ENCODE measurements at places on chromosomes 12 and 14.
A peak's percentile ranks its signal among the peaks of the same experiment; 100 is the strongest.

GRCh38 chr12:788288-788687 is 35.9 kb downstream of the WNK1 start:
- DNase-seq: no peak

DNA sequence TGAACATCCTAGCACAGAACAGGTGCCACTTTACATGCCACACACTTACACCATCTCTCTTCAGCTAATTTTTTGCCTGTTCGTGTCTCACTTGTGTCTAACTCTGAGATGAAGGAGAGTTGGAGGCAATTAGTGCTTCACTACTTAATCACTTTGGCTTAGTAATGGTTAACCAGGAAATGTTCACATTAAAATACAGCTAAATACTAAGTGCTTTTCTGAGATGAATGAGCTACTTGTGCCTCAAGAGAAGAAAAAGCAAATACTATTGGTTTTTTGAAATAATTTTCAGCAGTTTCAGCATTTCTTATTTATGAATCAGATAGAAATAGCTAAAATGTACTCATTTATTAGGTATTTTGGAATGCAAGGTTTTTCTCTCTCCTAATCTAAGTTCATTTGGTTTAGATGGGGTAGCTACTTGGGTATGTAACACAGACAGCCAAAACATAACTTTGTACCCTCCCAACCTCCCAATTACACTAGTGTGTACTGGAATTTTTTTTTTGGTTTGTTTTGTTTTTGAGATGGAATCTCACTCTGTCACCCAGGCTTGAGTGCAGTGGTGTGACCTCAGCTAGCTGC is 1474.1 kb upstream of the SEL1L start:
- no peak for DNase-seq

DNA sequence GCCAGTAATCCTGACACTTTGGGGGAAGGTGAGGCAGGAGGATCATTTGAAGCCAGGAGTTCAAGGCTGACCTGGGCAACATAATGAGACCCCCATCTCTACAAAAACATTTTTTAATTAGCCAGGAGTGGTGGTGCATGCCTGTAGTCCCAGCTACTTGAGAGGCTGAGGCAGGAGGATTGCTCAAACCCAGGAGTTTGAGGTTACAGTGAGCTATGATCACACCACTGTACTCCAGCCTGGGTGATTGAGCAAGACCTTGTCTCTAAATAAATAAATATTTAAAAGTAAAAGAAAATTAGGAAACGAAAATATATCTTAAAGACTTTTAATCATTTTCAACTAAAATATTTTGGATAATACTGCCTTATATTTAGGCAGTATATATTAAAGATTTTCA is 25.9 kb downstream of the CKB start:
- DNase-seq: no peak

GRCh38 chr14:31170411-31170810 is 37.2 kb downstream of the HECTD1 start:
- no peak for DNase-seq

- no peak for DNase-seq
Measured at GRCh38 chr14:34330846-34331245, 131.2 kb downstream of the SPTSSA start.

DNA sequence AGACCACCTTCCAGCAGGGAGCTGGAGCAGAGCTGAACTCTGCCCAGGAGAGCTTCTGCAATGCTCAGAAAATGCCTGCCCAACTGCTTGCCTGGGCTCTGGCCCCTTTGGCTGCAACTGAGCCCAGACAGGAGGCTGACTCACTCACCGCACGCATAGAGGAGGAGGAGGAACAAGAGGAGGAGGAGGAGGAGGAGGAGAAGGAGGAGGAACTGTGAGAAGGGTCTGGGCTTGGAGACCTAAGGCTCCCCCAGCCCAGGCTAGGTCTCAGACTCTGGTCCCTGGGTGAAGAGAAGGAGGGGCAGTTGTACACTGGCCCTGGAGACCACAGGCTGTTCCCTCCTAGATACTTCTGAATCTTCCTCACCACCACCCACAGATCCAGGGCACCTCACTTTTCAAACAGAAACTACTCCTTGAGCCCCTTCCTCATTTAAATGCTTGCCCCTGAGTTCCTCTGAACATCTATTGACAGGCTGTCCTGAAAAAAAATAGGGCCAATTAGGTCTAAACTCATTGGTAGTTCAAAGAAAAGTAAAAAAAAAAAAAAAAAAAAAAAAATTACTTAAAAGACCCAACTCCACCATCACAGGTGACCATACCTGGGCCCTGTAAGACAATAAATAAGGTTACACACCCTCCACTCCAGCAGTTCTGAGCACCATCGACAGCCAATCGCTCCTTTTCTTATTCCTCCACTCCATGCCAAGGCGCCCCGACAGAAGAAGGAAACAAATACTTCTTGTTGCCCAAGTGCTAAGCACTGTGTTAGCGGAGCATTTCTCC is 674 bp downstream of the VDR start:
- DNase-seq: peak; percentile 14

DNA sequence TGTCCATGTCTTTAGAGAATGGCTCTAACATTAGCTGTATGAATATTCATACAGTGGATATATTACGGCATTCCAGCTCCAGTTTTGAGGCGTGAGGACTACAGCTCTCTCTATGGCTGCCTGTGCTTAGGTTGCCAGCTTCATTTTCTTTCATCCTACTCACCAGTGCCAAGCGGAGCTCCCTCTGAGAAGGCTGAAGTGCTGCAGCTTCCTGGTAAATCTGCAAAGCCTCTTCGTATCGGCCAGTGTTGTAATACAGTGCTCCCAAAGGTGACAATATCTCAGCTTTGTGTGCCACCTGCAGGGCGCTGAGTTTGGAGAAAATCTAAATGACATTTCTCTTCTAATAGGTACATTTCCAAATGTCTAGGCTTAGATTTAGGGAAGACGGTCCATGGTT is 19.8 kb upstream of the OVCH1 start:
- no peak for DNase-seq

DNA sequence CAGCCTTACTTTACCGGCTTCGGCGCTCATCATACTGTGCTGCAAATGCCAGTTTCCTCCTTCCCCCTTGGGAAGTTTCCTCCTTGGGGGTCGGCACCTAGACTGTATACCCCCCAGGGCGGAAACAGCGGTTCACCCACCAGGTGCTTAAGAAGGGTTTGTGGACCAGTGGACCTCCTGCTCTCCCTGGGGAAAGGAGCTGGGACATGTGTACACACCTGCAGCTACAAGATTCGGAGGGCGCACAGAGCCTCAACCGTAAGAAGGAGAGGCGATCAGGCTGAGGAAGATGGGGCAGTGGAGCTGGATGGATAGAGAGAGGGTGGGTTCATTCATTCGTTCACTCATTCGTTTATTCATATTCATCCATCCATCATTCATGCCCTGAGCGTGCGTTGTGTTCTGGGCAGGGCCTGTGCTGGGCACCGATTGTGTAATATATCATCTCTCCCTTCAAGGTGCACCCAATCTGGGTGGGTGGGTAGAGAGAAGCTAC is 717 bp upstream of the ZNF839 start:
- no peak for DNase-seq

- no peak for DNase-seq
Measured at GRCh38 chr12:130746546-130746945, 30.4 kb upstream of the RIMBP2 start.

DNA sequence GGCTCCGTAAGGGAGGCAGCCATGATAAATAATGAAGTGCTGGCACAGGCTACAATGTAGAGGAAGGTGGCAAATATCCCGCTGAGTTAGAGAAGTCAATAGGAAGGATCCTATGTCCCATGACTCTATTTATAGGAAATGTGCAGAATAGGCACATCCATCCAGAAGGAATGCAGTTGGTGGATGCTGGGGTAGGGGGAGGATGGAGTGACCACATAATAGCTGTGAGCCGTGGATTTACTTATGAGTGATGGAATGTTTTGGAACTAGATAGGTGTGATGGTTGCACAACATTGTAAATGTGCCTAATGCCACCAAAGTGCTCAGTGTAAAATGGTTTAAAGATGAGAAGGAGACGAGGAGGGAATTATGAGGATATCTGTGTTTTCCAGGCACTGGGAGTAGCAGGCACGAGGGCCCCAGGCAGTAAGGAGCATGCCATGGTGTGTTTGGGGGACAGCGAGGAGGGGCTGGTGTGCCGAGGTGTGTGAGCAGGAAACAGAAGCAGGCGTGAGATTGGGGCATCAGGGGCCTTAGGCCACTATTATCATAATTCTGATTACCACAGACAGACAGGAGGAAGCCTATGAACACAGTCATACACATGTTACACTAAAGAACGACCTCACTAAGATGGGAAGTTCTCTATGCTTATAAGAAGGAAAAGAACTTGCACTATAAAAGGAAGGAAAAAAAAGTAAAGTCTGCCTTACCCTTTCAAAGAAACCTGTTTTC is 837.3 kb upstream of the TMEM132C start:
- no peak for DNase-seq

DNA sequence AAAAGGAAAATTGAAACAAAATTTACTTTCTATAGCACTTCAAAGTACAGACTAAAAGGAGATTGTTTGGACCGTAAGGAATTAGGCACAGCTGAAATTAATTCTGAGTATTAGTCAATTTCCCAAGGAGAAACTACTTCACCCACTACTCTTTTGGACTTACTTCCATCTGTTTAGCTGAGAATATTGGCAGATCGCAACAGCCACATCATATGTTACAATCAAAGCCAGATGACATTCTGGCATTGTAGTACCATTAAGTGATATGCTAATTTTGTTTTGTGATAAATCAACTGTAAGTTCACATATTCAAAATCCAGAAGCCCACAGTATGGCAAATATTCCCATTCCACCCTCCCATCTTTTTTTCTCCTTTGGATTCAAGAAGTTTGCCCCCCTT is 47.1 kb upstream of the ANKS1B start:
- no peak for DNase-seq

- DNase-seq: no peak
Measured at GRCh38 chr14:38982837-38983236, 120.2 kb downstream of the SEC23A start.

DNA sequence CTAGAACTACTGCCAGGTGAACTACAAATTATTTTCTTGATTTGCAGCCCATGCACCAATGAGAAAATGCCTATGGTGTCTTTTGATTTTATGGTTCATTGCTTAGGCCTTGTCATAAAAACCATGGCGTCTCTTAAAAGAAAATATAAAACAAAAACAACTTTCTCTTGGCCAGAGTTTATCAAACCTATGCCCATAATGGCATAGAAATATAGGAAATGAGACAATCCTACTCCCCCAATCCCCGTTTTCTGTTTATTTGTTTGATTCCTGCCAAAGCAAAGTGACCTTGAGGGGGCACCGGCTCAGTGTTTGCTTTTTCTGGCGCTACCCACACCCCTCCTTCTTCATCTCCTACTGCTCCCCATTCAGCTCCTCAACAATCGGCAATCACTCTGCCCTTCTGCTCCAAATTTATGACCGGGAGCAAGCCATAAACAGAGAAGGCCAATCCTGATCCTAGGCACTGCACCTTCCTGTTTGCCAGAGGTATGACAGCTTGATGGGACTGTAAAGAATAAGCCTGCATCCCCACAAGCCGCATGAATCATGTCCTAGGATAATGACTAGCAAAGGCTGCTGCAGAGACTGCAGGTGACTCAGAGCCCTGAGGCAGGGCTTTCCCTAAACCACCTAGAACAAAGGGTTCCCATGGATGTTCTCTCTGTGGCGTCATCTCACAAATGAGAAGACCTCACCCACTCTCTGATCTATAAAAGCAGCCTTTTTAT is 874.9 kb downstream of the NRXN3 start:
- no peak for DNase-seq

- DNase-seq: no peak
Measured at GRCh38 chr14:37587131-37587803, 7.8 kb downstream of the FOXA1 start.

DNA sequence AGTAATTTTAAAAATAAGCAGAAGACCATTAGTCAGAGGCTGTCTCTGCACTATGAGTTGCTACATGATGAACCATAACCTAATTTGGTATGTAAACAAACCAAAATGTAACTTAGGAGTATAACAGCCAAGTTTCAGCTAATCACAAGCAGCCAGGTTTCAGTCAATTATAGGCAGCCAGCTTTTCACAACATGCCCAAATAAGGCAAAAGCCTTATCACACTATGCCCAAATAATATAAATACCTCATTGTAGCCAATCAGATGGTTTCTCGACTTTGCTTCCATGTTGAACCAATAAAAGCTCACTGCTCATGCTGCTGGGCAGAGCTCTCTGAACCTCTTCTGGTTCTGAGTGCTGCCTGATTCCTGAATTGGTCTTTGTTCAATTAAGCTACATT is 38.6 kb downstream of the GARIN6 start:
- no peak for DNase-seq

- DNase-seq: no peak
Measured at GRCh38 chr12:76345569-76345968, 2.6 kb downstream of the BBS10 start.

- DNase-seq: no peak
Measured at GRCh38 chr14:94771158-94771905, 1.4 kb upstream of the GSC start.

DNA sequence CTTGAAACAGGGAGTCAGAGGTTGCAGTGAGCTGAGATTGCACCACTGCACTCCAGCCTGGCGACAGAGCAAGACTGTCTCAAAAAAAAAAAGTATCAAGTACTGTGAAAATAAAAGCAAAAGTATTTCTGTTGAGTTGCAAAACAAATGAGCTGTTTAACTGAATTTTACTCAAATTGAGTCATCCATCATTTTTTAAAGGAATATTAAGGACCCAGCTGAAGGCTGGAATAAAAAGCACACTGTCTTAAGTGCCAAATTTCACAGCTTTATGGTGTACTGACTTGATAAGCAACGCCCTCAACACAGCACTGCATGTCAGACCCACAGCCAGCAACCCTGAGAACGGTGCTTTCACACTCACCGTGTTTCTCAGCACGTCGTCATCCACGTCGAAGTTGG is 57.9 kb downstream of the AMN start:
- DNase-seq: no peak

DNA sequence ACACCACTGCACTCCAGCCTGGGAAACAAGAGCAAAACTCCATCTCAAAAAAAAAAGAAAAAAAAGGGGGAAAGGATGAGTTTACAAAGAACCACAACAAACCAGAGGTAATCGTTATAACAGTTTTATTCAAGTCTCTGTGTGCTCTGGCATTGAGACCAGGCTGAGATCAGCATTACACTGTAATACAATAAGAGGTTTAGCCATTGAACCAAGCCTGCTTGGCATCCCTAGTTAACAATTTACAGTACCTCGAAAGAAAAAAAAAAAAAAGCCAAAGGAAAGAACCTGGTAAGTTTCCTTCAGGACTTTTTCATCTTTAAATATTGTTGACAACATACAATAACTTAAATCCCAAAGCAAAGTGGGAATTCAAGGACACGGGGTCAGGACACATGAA is 80.7 kb downstream of the TTC9 start:
- DNase-seq: no peak

- no peak for DNase-seq
Measured at GRCh38 chr14:50051106-50051505, 65.3 kb downstream of the VCPKMT start.

GRCh38 chr12:44389038-44389437 is 487.1 kb downstream of the NELL2 start:
- DNase-seq: no peak

- no peak for DNase-seq
Measured at GRCh38 chr12:16281157-16281556, 3.7 kb upstream of the SLC15A5 start.
